ENCODE measurements at places on chromosomes 4 and X.
A peak's percentile ranks its signal among the peaks of the same experiment; 100 is the strongest.

- DNase-seq = no peak
These were observed 218.6 kb upstream of the SLC7A11 start for GRCh38 chr4:138460477-138461414.

GRCh38 chrX:9676738-9677097 lies 88.9 kb downstream of the GPR143 start:
- no peak for DNase-seq

DNA sequence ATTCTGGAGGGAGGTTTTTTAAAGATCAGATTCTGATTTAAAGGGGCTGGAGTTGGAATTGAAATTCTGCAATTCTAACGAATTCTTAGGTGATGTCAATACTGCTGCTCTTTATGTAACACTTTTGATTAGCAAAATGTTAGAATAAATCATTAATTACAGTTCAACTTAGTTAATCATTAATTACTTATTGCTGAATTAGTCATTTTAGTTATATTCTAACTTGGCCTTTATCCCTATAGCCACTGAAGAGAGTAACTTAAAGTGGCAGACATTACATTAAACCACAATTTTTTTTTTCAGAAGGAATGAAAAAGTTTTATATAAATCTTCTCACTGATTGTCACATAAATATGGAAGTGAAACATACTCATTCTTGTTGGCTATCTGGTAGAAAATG lies 206.6 kb upstream of the ITM2A start:
- DNase-seq = no peak

- peak; percentile 43 for DNase-seq
These were observed 83.3 kb downstream of the CLDN34 start for GRCh38 chrX:10050481-10050880.

DNA sequence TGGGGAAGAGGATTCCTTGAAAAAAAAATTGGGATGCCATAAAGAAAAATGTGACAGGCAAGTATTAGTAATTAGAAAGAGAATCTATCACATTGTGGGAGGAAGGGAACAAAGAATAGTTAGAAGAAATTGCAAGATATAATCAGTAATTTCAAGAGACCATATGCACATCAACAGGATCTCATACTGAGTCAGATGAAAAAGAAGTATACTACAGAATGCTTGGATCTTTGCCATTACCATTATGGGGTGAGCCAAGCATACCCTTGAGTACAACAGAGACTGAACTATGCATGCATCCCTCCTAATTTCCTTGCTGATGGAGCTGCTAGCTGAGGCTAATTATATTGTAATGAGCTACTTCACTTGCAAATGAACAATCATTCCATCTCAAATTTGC lies 287.6 kb downstream of the PAPSS1 start:
- no peak for DNase-seq

- no peak for DNase-seq
These were observed 179.0 kb downstream of the KCNIP4 start for GRCh38 chr4:21769404-21770147.

- DNase-seq = no peak
These were observed 1047.7 kb downstream of the STIM2 start for GRCh38 chr4:27908356-27908755.

DNA sequence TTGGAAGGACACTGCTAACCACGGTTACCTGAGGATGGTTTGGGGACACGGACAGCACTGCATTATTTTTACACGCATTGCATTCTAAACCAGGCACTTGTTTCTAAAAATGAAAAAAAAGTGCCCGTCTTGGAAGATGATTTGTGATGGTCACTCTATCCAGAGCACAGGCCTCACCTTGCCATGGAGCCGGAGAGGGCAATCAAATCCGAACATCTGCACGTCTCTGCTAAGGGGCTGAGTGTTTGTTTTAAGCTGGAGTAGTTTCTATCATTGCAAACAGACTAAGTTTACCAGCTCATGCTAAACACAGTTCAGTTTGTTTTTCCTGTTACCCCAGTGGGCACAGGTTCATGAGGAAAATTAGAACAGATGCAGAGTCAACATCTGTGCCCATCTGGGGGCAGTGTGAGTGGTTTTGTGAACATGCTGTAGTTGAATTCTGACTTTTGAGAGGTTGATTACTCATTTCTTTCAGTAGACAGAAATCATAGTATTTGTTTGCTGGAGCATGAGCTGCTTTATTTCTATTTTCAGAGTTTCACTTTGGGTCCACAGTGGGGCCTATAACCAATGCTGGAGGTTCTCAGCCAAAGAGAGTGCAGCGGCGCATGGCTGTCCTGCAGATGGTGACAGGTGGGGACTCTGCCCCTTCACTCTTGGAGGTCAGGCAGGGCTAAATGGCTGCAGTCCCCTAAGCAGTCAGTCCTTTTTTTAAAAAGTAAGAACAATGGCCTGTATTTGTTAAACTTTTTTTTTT lies 65.4 kb upstream of the ENPP6 start:
- DNase-seq = no peak

GRCh38 chrX:96182366-96182765 lies 502.3 kb upstream of the DIAPH2 start:
- DNase-seq = no peak

GRCh38 chr4:156931267-156931666 lies 40.3 kb downstream of the PDGFC start:
- no peak for DNase-seq

DNA sequence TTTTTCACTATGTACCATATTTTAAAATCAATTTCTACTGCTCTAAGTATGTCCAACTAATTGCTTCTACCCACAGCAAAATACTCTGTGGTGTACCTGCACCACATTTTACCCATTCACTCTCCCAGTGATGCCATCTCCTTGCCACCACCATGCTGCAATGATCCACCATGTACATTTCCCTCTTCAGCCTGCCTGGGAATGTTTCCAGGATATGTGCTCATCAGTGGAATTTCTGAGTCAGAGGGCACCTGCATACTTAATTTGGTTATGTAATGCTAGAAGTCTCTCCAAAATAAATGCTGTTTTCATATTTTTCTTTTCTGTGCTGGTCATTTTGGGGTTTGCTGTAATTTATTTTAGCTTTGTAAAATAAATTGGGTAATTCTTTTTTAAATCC lies 33.2 kb upstream of the OCIAD2 start:
- peak; percentile 24 for DNase-seq

DNA sequence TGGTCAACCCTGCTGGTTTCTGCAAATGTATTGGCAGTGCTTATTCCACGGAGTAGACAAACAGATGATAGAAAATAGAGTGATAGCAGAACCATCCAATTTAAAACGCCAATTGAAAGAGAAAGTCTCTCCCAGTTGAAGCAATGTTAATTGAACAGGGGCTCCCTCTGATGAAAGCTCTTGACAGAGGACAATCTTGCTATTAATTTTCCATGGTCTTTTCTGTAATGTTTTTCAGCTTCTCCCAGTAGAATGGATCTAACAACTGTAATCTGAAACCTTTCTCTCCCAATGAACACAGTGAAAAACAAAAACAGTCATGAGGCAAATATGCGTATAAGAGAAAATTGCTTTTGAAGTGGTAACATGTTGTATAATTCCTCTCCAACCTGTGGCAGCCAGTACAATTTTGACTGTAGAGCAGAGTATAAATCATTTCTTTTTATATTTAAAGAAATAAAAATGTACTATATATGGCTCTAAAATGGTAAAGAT lies 225.1 kb upstream of the GALNTL6 start:
- no peak for DNase-seq

DNA sequence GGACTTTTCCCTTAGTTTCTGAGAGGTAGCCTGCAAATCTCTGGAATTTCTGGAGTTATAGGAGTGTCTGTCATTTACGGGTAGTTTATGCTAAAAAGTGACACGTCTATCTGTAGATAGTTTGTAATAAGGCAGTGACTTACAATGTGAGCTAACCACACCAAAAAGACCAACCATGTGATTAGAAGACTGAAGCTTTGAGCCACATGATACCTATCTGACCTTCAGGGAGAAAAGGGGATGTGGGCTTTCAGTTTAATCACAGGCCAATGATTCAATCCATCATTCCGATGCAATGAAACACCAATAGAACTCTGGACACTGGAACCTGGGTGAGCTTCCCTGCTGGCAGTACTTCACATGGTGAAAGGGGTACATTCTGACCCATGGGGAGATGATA lies 254.6 kb upstream of the GK2 start:
- DNase-seq = no peak

DNA sequence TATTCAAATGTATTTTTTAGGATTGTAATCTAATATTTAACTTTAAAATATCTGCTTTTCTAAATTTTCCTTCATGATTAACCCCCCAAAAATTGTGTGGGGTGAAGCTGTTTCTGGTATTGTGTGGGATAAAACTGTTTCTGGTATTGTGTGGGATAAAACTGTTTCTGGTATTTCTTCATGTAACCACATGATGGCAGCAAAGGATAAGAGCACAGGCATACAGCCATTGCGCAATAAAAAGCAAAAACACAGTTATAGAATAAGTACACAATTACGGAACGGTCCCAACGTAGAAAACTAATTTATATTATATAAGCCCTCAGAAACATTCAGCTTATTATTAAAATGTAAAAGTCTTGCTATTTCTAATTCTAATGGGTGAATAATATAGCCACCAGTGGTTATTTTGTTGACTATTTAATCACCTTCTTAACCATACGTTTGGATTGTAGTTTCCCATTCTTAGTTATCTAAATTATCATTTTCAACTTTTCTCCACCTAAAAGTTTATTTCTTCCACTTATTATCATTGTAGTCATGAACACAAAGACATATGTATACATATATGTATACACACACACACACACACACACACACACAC lies 333.9 kb upstream of the FSTL5 start:
- DNase-seq = peak; percentile 23

DNA sequence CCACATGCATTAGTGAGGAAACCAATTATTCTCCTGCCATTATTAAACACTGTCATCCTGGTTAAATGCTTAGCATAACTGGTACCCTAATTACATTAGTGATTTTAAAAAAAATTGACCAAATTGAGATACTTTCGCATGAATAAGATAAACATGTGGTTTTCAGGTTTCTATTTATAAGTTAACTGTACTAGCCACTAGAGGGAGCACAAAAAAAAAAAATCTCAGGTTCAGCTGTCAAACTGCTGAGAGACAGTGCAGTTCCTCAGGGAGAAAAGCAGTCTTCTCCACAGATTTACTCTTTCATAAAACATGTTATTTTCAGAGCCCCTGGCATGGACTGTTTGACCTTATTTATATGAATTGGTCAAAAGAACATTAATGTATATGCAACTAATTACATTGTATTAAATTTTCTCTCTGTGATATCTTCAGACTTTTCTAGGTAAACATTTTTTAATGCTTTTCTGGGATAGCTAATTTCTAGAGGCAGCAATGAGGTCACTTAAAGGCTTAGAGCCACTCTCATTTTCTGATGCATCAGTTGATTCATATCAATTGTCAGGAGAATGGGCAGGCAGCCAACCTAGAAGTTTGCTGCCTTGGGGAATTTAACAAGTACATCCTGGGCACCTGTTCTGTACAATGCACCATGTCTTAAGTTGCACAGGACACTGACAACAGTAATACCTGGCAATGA lies 167.5 kb downstream of the CDS1 start:
- DNase-seq = no peak

DNA sequence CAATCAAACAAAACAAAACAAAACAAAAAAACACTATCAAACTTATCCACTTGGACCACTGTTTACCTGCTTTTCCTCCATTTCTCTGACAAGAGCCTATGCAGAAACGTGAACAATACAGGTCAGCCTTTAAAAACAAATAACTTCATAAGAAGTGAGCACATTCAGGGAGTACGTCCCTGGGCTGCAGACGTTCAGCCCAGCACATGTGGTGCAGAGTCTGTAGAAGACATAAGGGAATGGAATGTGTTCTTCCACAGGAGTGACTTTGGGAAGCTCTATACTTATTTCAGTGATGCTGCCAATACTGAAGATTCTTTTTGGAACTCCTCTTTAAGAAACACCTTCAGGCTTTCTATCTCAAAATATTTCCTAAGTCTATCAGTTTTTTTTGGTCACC lies 120.6 kb downstream of the SPRY1 start:
- no peak for DNase-seq

- DNase-seq = no peak
These were observed 393.7 kb downstream of the GASK1B start for GRCh38 chr4:157779081-157779480.

- DNase-seq = no peak
These were observed 98.9 kb downstream of the GPR82 start for GRCh38 chrX:41822892-41823291.

DNA sequence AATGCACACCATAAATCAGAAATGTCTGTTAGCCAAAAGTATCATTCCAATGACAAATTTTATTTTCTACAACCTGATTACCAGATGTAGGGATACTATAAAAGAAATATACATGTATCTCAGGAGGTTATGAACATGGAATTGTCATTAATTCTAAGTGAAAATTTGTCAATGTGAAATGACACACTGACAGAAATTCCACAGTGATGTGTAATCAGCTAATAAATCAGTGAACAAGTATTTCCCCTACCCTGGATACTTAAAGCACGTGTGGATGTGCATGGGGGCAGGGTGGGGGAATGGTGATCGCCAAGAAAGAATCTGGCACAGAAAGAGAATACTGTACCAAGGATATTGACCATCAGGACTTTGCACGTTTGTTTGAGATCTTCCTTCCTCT lies 123.6 kb downstream of the SH3RF1 start:
- no peak for DNase-seq

DNA sequence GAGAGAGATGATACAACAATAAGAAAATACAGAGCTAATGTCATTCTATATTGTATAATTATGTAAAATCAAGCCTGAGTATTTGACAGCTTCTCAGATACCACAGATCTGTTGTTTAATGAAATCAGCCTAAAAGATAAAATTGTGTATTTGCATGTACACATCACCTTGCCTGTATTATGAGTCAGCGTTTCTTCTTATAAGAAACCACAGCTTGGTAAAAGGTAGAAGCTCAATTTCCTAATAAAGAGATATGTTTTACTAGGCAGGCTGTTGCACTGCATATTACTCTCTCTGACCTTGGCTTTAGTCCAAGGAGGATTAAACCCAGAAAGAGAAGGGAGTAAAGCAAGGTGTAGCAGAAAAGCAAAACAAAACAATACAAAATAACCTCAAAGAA lies 121.3 kb downstream of the PPARGC1A start:
- DNase-seq = no peak

DNA sequence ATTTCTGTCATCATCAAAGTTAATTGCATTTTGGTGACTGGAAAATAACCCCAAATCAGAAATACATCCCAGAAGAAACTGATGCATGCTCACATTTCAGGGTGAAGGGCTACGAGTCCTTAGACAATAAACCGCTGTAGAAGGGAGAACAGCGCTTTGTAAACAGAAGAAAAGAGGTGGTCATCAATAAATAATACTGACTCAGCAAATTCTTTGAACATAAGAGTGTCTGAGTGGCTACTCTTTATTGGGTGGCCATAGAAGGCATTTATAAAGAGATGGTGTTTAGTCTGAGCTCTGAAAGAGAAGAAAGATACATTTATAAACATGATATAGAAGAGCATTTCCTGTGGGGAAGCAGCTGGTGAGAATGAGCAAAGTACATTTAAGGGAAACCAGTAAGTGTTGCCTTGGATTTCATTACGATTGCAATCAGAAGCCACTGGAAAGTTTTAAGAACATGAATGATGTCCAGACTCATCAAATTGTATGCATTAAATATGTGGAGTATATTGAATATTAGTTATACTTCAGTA lies 246.9 kb upstream of the GIMD1 start:
- no peak for DNase-seq

- no peak for DNase-seq
These were observed 65.1 kb downstream of the GPR143 start for GRCh38 chrX:9700555-9700954.

- DNase-seq = no peak
These were observed 7.6 kb downstream of the SLC25A14 start for GRCh38 chrX:130347321-130347720.

- no peak for DNase-seq
These were observed 8.7 kb downstream of the GAB1 start for GRCh38 chr4:143345356-143345755.

GRCh38 chrX:139842326-139843185 lies 90.3 kb downstream of the ATP11C start:
- DNase-seq = peak; percentile 23
